ENCODE measurements at places on chromosomes 4 and X.

- no peak for DNase-seq
These were observed 47.5 kb downstream of the PTPN13 start for GRCh38 chr4:86641516-86642090.

DNA sequence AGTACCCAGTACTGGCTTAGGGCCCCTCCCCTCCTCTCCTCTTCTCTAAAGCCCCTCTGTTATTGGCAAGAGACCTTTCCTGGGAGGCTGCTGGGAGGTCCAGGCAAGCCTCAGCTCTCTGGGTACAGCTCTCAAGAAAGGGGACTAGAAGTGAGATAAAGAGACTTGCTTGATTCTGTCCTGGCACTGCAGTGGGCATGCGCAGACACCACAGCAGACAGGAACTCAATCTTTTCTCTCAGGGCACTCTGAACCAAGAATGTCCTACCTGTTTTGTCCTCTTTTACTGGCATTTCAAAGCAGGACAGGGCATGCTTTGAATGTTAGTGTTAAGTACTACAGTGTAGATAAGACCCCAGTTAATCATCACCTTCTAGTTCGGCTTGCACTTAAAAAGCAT, 74.9 kb downstream of the NYX start:
- DNase-seq: no peak

DNA sequence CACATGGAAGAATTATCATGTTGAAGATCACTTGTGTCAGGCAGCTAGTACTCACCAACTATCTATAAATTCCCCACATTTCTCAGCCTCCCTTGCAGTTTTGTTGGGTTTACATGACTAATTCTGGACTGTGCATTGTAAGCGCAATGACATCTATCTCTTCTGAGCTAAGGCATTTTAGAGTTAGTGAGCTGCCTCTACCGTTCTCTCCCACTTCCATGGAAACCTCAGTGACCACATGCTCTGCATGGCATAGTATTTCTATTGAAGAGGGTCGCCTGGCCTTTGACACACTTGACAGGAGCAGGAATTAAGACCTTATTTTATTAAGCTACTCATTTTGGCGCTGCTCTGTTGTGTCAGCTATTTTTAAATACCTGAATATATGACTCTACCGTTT, 67.5 kb upstream of the NPY2R start:
- no peak for DNase-seq

GRCh38 chr4:162265802-162266201, 102.0 kb upstream of the FSTL5 start:
- DNase-seq: no peak

GRCh38 chrX:1883772-1884171, 268.9 kb downstream of the ASMT start:
- no peak for DNase-seq

DNA sequence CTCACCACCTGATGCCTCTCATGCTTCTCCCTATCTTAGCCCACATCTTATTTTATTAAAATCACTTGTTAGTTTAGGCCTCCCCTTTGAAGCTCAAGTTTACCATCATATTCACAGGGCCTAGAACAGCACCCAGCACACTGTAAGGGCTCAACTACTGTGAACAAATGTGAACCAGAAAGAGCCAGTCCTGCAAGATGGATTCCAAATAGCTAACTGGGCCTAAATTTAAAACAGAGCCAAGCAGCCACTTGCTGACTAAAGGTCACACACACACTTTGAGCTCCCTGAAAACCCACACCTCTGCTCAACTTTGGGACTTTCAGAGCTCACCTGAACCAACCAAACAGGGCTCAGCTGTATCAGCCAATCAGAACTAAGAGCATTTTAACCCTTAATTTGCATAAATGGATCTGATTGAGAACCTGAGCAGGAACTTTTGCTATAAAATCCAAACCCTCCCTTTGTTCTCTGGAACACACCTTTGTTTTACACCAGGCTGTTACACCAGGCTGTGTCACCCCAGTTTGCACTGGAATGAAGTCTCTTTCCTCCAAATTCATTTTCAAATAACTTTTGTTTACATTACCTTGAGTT, 62.1 kb upstream of the EXOC1L start:
- no peak for DNase-seq

GRCh38 chrX:108230574-108230973, 139.0 kb downstream of the ATG4A start:
- DNase-seq: no peak

DNA sequence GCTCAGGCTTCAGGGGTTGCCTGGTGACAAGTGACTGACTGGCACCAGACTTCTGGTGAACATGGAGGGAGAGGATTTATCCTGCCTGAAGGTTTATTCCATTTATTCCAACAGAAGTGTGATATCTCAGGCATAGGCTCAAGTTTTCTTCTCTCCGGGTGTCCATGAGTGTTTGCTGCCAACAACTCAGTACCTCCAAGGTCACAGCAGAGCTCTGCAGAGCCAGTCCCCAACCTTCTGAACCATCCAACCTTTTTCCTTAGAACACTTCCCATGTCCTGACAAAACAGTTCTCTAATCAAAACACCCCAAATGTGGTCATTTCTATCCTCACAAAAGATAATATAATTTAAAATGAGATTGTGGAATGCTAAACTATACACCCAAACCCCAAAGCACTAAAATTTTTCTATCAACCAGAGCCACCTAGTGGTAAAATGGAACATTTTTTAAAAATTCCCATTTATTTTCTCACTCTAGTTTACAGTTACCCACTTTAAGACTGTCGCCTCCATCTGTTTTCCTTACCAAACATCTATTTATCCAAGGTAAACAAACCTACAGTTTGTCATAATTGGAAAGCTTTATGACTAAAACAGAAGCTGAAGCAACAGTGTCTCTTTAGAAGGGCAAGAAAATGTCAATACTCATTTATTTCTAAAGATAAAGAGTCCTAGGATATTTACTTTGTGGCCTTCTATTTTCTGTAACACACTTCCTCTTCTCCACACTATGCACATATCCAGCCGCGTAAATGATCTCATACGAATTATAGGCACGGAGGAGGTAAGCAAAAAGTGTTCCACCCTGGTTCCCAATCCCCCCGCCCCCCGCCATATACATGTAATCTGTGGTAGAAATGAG, 39.5 kb downstream of the TMEM154 start:
- peak; percentile 71 for DNase-seq

DNA sequence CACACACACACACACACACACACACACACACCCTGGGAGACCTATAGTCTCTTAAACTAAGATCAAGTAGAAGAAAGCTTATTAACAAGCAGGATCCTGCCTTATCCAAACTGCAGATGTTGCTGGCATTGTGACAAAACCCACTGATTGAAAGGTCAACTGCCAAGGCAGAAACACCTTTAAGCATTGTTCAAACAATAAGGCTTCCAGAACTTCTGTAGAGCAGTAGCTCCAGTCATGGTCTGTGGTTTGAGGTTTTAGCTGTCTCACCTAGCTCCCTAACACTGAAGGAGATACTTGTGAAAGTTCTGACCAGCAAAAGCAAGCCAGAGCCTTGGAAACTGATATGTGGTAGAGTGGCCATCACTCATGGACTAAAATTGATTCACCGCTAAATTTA, 59.8 kb downstream of the PTCHD1 start:
- no peak for DNase-seq

GRCh38 chr4:156102411-156102810, 148.7 kb upstream of the CTSO start:
- DNase-seq: no peak

GRCh38 chr4:125501568-125501967, 186.8 kb downstream of the FAT4 start:
- DNase-seq: no peak

DNA sequence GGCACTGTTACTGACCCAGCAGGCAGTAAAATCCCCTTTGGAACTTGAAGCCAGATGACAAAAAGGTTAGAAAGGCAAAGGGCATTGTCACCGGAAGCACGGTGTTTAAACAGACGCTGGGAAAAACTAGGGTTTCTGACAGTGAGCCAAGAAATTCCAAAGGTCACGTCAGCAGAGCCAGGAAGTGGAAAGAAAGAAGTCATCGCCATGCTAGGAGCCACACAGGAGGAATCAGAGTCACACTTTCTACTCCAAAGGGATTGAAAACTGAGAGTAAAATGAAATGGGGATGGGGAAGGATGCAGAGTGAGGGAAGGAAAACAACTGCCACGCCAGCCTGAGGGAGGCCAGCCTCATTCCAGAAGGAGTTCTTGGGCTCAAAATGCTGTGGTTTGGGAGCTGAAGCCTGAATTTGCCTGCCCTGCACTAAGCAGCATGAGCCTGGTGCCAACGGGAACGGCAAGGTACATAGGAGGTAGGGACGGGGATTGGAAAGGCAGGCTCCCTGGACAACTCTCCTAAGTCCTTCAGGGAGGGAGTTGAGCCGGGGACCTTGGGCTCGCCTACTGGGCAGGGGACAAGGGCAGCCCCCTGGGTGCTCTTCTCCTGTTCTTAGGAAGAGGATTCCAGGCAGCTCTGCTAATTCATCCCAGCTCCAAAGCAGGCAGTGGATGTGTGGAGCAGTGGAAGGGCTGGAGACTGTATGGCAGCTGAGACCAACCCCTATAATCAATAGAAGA, 66.8 kb downstream of the SOWAHB start:
- DNase-seq: peak; percentile 68

DNA sequence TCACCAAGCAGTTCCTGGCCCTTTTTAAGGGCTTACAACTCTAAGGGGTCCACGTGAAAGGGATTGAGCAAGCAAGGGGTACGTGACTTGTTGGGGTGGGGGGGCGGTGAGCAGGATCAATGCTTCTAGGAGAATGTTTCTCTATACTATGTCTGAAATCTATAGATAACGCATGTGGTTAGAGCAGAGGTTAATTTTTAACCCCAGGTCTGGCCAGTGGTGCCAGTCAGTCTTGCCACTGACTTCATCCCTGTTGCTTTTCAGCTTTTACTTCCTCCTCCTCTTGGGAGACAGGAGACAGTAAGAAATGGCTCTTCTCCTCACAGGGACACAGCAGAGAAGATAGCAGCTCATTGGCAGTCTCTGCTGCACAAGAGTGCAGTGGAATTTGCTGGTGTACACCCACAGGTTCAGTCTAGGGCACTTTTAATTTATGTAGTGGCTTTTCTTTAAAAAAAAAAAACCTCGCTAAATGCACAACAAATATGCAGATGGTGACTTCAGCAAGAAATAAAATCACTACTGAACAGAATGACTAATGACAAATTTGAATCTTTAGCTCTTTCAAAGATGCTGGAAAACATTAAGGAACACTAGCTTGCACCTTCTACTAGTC, 190.5 kb downstream of the CCNG2 start:
- no peak for DNase-seq

GRCh38 chr4:121819216-121819965, 4.3 kb downstream of the CCNA2 start:
- DNase-seq: no peak

GRCh38 chr4:53508446-53508845, 82.8 kb downstream of the LNX1 start:
- DNase-seq: peak; percentile 63

DNA sequence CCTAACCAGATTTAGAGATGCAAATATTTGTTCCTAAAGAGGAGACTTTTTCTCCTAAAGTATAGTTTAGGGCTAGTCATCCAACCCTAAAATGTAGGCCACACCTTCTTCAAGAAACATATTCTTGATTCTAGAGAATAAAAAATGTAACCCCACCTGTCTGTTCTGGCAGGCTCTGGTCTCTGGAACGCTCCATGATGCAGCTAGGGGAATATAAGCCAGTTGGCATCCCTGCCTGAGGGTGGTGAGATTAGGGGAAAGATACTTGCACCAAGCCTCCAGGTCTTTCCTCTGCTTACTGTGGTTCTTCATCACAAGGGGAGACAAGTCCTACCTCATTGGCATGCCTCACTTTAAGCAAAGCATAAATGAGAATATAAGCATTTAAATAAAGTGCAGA, 21.2 kb upstream of the TBC1D9 start:
- no peak for DNase-seq

GRCh38 chr4:109368661-109369060, 65.0 kb upstream of the SEC24B start:
- DNase-seq: no peak

GRCh38 chr4:169484485-169484884, 127.9 kb downstream of the NEK1 start:
- DNase-seq: peak; percentile 13

All from adipocyte (in vitro differentiated cells).